ENCODE measurements at places on chromosomes 1 and 21.

DNA sequence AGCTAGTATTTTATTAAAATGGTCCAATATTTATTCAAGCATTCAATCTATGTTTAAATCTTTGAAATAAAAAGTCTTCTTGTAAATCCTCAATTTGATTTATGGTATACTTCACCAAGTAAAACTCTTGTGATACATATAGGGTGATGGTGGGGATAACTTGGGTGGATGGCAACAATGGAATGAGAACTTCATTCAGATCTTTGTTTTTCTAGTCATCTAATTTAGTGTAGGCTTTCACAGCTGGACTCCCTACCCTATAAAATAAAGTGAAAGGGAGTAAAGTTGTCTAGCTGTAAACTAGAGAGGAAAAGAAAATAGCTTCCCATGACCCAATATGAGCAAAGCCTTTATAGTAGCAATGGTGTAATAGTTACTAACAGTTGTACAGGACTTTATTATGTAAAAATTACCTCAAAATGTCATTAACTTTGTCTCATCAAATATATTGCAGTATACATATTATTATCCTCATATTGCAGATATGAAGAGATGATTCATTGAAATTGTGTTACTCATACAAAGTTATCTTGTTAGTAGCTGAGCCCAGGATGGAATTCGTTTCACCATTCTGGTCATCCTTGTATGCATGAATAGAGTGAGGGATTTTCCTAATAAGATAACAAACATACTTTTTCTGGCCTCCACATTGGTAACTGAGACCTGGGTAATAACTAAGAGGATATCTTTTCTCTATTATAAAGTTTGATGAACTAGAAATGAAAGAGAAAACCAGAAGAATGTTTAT is 1377.7 kb upstream of the ADGRL4 start:
- DNase-seq, result no peak

- no peak for DNase-seq
Observed at GRCh38 chr1:2291577-2291976, 63.5 kb downstream of the SKI start.

GRCh38 chr1:164863056-164863455 is 304.1 kb downstream of the PBX1 start:
- DNase-seq, result no peak

- no peak for DNase-seq
Observed at GRCh38 chr1:33680281-33680840, 183.5 kb upstream of the HMGB4 start.

DNA sequence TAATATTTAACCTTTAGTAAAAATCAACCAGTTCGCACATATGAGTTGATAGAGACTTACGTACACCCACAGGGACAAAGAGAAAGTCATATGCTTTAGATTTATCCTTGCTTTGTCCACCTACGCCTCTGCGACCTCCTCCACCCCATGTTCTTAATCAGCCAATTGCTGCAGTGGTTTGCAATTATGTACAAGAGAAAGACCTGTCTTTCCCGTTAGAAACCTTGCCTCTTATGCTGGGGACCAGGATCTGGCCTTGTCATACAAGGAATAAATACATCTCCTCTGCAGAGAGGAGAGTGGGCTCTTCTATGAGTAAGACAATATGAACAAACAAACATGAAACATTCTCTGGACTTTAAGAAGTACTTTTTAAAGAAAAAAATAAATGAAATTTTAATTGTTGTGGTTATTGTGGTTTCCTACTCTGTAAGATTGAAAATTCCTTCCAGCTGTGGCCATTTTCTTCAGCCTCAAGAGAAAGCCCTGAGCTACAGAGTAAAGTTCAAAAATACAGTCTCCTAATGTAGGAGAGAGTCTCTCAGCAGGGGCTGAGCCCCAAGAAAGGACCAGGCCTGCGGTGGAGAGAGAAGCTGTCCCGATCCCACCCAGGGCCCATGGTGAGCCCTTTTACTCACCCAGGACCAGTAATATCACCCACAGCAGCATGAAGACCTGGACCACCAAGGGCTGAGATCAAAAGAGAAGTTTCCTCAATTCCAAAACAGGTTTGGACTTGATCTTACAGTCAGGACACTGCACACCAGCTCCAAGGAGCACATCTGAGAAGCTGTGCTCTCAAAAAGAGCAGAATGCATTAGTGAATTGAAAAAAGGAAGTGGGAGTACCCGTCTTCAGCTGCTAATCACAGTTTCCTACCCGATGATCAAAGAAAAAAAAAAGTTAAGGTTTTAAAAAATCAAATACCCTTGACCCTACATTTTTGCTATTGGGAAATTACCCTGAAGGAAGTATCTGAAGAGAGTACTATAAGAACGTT is at the start of gene FCRL5:
FCRL5 (minus strand) TSS at position 822 of the 1,000 bp plus-strand sequence; CDS start at position 669, 153 bp downstream.
- DNase-seq, result no peak

DNA sequence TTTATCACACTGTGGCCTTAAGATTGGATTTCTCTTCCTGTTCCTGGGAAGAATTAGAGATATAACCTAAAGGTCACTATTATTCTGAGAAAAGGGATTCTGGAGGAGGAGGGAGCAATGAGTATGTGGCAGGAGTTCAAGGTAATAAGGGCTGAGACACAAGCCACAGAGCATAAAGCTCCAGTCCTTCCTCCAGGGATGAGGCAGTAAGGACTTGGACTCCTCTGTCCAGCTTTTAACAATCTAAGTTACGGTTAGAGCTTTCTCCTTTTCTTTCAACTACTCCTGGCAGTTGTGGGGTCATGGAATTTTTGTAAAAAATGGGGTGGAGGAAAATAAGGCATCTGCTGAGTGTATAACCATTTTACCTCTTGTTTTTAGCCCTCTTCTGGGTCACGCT is at the start of gene HSD3B2:
HSD3B2 (plus strand) TSS at position 201 of the 400 bp plus-strand sequence. CDS start 270 bp downstream, outside the sequence.
- no peak for DNase-seq

DNA sequence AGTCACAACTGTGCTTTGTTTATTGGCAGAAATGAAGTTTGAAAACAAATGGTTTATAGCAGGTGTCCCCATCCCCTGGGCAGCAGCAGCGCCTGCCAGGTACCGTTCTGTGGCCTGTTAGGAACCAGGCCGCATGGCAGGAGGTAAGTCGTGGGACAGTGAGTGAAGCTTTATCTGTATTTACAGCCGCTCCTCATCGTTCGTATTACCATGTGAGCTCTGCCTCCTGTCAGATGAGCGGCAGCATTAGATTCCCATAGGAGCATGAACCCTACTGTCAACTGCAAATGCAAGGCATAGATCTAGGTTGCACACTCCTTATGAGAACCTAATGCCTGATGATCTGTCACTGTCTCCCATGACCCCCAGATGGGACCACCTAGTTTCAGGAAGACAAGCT is 63.4 kb upstream of the SOD1 start:
- no peak for DNase-seq

DNA sequence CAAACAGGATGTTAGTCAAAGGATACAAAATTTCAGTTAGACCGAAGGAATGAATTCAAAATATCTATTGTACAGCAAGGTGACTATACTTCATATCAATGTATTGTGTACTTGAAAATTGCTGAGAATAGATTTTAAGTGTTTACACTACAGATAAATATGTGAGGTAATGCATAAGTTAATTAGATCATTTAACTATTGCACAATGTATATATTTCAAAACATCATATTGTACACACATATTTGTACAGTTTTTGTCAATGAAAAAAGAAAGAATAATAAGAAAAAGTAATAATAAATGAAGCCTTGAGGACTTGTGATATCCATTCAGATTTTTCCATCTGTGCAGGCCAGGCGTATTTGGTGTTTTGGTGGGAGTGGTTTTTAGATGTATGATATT is 367.4 kb upstream of the SNX7 start:
- no peak for DNase-seq

- no peak for DNase-seq
Observed at GRCh38 chr1:92527670-92528069, 40.9 kb upstream of the GFI1 start.

GRCh38 chr1:34794001-34794789 is 1.4 kb downstream of the GJA4 start:
- no peak for DNase-seq

- no peak for DNase-seq
Observed at GRCh38 chr1:101216623-101217022, 20.2 kb upstream of the S1PR1 start.

- DNase-seq, result no peak
Observed at GRCh38 chr1:229842302-229843255, 216.5 kb downstream of the URB2 start.

GRCh38 chr1:229886636-229887035 is 180.4 kb upstream of the GALNT2 start:
- no peak for DNase-seq

DNA sequence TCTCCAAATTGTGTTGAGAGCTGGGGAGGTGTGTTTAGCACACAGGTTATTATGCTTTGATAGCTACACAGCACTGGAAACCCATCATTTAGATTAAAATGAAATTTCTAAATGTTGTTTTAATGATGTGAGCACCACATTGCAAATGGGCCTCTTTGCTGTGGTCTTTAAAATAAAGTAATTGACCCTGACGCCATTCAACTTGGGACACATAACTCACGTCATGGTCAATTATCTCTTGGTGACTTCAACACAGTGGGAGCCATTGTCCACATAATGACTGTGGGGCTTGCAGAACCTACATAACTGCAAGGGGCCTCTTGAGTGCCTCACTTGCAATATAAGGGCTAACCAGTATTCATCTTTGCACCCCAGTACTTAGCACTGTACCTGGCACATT is 280.4 kb downstream of the HLX start:
- DNase-seq, result no peak
